Esophagus mucosa (tissue), 1 donor: ENCODE measurements at places on chromosomes 3 and 15.

DNA sequence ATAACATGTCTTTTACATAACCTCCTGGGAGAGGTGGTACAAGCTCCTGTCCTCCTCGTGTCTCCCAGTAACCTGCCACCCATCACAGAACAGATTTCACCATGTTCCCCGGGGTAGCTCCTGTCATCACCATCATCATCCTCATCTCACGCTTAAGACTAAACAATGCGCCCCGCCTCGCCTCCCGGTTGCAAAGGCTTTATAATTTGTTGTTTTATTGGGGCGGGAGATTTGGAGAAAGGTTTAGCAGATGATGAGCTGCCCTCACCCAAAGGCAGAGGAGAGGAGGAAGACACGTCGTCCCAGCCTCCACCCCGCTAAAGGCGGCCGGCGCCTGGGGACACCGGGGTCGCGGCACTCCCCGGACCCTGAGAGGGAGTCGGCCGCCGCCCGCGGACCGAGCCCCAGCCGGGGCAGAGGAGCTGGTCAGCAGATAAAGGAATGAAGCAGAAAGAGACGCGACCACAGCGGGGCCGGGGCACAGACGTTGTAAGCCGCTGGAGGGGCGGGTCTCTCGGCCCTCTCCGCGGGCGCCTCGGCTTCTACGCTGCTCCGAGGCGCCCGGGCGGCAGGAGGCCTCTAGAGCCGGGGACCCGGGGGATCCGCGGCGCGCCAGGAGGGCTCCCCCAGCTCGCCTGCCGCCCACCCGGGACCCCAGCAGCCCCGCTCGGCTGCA, 589 bp downstream of the HERC1 start:
- ATAC-seq: peak; percentile 70

GRCh38 chr15:80509800-80510199, 105.6 kb downstream of the ARNT2 start:
- ATAC-seq: no peak

GRCh38 chr3:122219242-122219872, 35.9 kb downstream of the CASR start:
- ATAC-seq: no peak

GRCh38 chr3:115831864-115832263, 208.6 kb downstream of the GAP43 start:
- no peak for ATAC-seq

DNA sequence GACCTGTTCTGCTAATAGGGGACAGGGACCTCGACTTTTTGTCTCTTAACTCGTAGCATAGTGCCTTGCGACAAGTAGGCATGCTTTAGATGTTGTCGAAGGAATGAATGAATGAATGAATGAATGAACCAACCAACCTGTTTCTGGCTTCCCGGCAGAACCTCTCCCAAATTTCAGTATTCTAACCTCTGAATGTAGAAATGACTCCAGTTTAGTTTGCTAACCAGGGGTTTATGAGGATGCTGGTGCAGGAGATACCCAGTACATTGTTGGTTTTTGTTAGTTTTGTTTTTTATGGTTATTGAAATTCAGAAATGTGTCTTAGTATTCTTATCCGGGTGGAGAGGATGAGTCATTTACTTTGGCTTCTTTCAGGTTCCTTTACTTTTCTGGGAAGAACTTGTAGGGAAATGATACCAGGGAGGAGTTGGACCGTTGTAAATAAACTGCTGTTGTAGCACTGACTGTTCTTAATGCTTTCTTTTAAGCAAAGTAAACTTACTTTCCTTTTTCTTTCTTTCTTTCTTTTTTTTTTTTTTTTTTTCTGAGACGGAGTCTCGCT, 29.6 kb upstream of the EHHADH start:
- ATAC-seq: no peak

GRCh38 chr3:81198756-81199155, 562.7 kb downstream of the GBE1 start:
- no peak for ATAC-seq

DNA sequence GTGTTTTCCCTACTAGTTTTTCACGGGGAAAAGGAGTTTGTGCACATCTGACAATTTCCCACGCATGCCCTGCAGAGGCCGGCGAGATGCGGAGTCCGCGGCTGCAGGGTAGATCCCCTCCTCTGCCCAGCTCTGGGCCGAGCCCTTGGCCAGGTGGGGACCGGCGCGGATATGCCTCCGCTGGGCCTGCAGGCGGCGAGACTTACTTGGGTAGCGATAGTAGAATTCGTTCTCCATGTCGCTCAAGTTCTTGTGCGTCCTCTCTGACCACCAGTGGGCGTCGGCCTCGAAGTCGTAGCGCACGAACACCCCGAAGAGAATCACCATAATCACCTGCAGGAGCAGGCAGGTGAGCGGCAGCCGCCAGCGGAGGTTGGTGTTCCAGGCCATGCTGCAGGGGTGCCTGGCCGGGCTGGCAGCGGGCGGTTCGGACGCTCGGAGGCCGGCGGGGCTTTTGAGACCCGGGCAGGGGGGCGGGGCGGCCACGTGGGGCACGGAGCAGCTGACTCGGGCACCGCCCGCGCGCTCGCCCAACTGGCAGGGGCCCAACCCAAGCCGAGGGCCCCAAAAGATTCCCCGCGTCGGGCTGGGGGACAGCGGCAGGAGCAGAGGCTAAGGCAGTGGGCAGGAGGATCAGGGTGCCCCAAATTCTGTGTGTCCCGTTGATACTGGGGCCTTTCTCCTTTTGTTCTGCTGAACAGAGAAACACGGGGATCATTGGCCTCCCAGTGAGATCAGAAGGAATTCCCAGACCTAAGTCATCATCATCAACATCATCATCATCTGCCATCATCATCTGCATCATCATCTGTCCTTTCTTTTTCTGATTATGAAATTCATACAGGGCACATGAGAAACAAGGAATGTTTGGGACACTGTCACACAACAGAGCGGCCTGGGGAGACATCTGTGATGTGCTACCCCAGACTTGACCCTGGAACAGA, at the start of gene RHCG:
TSS of gene RHCG (minus strand) at position 429 of the 944 bp plus-strand sequence. CDS start at position 390, 39 bp downstream.
- peak; percentile 38 for ATAC-seq

DNA sequence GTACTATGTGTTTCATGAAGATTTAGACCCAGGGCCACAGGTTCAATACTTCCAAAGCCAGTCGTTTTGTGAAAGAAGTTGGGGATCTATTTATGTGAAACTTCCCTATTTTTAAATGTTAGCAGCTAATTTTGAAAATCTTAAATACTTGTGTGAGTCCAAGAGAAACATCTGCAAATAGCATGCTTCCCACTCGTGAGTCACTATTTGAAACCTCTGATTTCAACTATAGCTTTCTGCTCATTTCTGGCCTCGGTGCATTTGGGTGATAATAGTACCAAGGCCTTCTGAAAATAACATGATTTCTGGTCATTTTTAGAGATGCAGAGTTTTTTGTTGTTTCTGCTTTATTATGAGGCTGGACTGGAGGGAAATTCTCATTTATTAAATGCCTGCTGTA, 110.0 kb downstream of the OPA1 start:
- no peak for ATAC-seq

- ATAC-seq: peak; percentile 94
Measured at GRCh38 chr3:45817831-45818522, 21.6 kb upstream of the SLC6A20 start.

- no peak for ATAC-seq
Measured at GRCh38 chr3:141348837-141349236, 19.5 kb upstream of the ZBTB38 start.

- ATAC-seq: no peak
Measured at GRCh38 chr3:178384321-178385230, 151.7 kb upstream of the KCNMB2 start.

DNA sequence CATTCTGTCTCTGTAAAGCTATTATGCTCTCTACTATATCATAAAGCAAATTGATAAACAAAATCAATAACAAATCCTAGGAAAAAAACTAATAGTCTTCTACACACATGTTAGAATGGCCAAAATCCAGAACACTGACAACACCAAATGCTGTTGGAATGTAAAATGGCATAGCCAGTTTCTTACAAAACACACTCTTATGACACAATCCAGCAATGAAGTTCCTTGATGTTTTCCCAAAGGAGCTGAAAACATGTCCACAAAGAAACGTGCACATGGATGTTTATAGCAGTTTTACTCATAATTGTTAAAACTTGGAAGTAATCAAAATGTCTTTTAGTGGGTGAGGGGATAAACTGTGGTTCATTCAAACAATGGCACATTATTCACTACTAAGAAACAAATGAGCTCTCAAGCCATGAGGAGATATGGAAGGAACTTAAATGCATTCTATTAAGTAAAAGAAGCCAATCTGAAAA, 32.7 kb downstream of the CADM2 start:
- ATAC-seq: no peak

- peak; percentile 87 for ATAC-seq
Measured at GRCh38 chr3:71087143-71088018, 496.1 kb downstream of the FOXP1 start.

GRCh38 chr15:80404761-80405553, 775 bp downstream of the ARNT2 start:
- ATAC-seq: no peak

DNA sequence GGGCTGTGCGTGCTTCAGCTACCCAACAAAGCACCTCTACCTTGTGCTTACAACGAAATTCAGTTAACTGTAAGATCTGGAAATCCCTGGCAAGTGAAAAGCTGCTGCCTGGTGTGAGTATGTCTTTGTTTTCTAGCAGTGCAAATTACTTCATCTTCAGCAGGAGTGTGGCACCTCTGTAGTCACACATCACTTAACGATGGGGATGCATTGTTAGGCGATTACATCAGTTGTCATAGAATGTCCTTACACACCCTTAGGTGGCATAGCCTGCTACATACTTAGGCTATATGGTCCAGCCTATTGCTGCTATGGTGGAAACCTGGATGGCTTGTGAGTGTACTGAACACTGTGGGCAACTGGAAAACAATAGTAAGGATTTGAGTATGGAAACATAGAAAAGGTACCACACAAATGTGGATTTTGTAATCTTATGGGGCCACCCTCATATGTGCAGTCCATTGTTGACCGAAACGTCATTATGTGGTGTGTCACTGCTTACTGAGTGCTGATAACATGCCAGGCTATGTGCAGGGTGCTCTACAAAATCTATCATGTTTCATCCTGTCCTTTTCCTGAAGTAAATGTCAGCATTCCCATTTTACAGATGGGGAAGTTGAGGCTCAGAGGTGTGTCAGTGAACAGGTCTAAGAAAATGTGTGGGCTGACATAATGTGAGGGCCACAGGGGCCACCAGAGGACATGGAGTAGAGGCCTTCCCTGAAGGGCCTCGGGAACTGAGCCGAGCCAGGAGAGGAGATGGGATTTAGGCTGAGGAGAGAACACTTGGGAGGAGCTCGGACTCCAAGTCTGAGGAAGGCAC, 173.5 kb downstream of the VGLL4 start:
- ATAC-seq: peak; percentile 48

DNA sequence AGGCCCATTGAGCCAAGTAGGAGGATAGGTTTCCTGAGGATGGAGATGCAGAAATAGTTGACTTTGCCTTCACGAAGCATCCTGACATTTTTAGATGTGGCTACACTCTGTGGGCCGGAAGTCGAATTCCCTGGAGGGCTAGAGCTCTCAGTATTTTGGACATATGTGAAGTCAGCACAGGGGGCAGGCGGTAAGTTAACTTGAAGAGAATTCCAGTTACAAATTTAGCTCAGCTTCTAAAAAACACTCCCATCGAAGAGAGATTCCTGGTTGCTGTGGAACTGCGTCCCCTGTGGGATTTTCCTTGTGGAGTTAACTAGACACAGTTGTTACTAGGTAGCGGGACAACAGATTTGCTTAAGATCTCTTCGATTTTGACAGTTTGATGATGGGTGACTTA, 161.9 kb upstream of the RGMA start:
- no peak for ATAC-seq

- peak; percentile 78 for ATAC-seq
Measured at GRCh38 chr3:52313774-52314188, 2.3 kb upstream of the DNAH1 start.

DNA sequence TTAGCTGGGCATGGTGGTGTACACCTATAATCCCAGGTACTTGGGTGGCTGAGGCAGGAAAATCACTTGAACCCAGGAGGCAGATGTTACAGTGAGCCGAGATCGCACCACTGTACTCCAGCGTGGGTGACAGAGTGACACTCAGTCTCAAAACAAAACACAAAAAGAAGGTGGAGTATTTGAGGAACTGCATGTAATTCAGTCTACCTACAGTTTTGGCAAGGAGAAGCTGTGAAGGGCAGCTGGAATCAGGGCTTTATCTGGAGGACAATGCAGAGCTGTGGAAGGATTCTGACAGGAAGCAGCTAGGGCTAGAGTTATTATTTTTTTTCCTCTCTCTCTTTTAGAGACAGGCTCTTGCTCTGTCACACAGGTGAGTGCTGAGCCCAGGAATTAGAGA, 6.8 kb downstream of the H1-8 start:
- no peak for ATAC-seq

DNA sequence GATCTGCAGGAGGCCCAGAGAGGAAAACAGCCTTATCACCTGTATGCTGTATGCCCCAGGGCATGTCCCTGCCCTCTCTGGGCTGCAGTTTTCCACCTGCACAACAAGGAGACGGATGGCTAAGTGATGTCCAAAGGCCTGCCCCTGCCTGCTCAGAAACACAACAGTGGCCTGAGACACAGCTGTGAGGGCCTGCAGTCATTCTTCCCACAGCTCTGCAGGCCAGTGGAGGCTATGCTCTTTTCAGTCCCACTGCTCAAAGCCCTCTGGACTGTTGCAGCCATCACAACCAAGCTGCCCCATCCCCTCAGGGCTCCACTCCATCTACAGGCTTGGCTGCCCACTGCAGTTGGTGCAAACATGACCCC, 5.2 kb upstream of the TBC1D2B start:
- ATAC-seq: no peak
